ENCODE measurements at places on chromosomes 3 and 15.

- no peak for DNase-seq
These were observed 119.6 kb downstream of the ASB7 start for GRCh38 chr15:100721758-100722550.

GRCh38 chr3:168061332-168061996, 34.3 kb downstream of the GOLIM4 start:
- peak; percentile 9 for DNase-seq

GRCh38 chr3:64299206-64299605, 73.9 kb upstream of the PRICKLE2 start:
- DNase-seq: no peak

GRCh38 chr3:142459929-142460328, 12.1 kb upstream of the XRN1 start:
- DNase-seq: no peak

DNA sequence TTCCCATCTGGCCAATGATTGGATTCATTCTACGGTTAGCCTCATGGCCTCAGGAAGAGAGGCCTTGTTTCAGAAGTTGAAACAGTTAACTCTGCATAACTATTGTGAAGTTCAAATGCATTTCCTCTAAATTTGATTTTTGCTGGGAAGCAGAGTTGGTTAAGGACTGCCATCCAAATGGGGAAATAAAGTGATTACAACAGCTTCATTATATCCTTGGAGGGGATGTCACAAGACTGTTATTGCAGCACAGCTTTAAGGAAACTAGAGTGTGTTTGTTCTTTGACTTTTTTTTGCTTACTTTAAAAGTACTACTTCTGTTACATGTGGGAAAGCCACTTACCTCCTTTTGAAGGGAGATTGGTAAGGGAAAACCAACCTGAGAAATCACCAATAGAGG, 164.8 kb downstream of the AKAP13 start:
- DNase-seq: no peak

- peak; percentile 69 for DNase-seq
These were observed 35.4 kb downstream of the SV2B start for GRCh38 chr15:91135201-91136130.
